ENCODE measurements at places on chromosomes 7 and 10. TPM values are rescaled to one million over a fixed set of nuclear protein-coding genes. Genes with fewer than 3 reads are reported as not detected.
A peak's percentile ranks its signal among the peaks of the same experiment; 100 is the strongest.

Gene CPA1
- total RNA-seq = not detected

DNA sequence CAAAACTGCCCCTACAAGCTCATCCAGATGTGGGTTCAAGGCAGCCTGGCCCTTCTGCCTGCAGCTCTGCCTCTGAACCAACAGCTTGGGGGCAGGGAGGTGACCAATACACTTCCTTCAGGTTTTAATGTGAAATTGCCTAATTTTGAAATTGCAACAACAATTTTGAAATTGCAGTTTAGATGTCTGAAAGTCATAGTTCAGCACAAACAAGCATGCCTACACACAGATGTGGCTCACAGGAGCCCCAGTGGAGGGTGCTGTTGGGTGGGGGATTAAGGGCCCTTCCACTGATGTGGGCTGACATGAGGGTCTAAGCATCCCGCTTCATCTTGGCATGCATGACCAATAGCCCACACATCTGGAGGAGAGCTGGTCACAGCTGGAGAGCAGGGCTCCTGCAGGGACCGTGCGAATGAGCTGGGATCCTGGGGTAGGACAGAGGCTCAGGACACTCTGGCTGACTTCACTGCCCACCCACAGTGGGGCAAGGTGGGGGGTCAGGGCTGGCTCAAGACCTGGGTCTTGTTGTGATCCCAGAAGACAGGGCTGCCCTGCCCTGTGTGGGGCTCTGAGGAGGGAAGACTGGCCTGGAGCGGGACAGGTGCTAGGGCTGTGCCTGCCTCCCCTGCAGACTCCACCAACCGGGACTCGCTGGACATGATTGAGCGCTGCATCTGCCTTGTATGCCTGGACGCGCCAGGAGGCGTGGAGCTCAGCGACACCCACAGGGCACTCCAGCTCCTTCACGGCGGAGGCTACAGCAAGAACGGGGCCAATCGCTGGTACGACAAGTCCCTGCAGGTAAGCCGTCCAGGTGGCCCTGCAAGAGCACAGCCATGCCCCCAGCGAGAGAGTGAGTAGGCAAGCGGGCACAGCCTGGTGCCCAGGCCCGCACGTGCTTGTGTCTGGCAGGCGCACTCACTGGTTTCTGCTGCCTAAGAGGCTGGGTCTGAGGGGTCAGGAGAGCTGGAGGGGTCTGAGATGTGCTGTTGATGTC is 32.3 kb downstream of the CHAT start:
- no peak for DNase-seq

Gene LRRD1
- total RNA-seq = 0.13 TPM

- DNase-seq = peak; percentile 79
Measured at GRCh38 chr10:89543841-89544240, 8.4 kb upstream of the SLC16A12 start.

- DNase-seq = no peak
Measured at GRCh38 chr7:27950123-27950522, 210.2 kb downstream of the TAX1BP1 start.

DNA sequence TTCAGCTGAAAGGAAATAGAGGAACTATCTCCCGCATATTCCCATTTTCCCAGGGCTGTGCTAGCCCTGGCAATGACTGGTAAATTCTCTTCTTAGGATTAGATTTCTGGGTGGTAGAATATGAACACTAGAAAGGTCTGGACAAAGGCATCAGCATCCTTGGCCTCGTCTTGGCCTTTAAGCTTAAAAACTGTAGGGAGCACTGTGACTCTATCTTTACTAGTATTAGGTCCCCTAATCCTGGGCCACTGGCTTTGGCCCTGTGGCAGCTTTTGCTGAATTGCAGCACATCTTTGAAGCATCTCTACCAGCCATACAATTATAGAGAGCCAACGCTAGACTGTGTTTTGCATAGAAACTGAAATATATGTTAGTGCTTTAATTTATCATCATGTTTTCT is 41.5 kb upstream of the EBLN1 start:
- DNase-seq = no peak

Gene TMEM26
- under 0.01 TPM for total RNA-seq

- DNase-seq = peak; percentile 33
Measured at GRCh38 chr7:22799633-22800032, 23.0 kb downstream of the TOMM7 start.

- DNase-seq = no peak
Measured at GRCh38 chr7:153381275-153382040, 621.9 kb downstream of the ACTR3B start.

DNA sequence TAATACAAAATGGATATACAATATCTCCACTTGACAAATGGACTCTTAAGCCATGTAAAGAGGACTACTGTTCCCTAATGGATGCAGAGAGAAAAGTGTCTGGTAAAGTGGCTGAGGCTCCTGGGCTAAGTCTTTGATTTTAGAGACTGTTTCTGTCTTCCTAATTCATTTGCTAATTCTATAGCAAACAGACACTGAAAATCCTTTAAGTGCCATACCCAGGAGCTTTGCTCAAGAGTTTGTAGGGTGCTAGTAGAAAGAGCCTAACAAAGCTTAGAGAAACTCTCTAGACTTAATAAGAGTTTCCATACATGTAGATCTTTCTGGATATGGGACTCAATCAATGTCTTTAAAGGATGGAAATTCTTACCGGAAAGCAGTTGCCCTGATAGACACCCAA is 16.7 kb downstream of the CEP55 start:
- no peak for DNase-seq
